Stimulated activated CD8-positive, alpha-beta memory T cell treated with anti-CD3 and anti-CD28 coated beads, Interleukin-7, amount 100 ng/mL, for 1 hour (primary cell): ENCODE measurements at places on chromosomes 7 and 10.
A peak's percentile ranks its signal among the peaks of the same experiment; 100 is the strongest.

GRCh38 chr10:23693501-23693901 is 254.6 kb downstream of the OTUD1 start:
- DNase-seq = no peak

GRCh38 chr7:19465861-19466260 is 243.0 kb downstream of the POLR1F start:
- DNase-seq = no peak

- no peak for DNase-seq
Observed at GRCh38 chr10:63703113-63703670, 182.0 kb downstream of the REEP3 start.

GRCh38 chr7:3922175-3922635 is 621.2 kb downstream of the SDK1 start:
- no peak for DNase-seq

DNA sequence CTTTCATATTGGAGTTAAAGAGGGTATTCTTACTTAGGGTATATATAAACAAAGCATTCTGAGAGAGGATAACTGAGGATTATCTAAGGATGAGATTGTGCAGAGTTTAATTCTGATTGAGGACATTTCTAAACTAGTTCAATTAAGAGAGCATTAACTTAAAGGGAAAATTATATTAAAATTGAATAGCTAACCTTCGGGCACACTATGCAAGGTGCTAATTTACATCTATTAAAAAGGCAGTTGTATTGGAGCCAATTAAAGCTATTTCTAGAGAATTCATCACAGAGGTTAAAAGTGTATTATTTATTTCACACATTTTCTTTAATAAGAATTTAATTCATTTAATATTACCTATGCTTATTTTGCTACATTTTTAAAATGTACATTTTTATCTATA is 17.0 kb upstream of the PIK3CG start:
- DNase-seq = no peak

DNA sequence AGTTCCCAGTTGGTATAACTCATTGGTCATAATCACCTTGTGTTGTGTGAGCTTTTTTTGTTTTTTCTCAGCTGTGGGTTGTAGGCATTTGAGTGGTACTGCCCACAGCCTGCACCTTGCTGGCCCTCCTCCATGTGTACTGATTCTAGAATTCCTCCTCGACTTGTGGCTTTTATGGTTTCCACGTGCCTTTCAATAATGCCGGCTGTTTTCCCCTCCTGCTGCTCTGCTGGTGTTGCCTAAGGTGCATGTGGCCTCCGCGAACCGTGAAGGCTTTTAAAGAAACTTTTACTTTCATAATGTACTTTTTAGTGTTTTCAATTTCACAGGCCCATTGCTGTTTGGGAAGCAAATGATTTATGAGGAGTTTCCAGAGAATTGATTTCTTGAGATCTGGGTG is 518.0 kb downstream of the REEP3 start:
- DNase-seq = no peak

DNA sequence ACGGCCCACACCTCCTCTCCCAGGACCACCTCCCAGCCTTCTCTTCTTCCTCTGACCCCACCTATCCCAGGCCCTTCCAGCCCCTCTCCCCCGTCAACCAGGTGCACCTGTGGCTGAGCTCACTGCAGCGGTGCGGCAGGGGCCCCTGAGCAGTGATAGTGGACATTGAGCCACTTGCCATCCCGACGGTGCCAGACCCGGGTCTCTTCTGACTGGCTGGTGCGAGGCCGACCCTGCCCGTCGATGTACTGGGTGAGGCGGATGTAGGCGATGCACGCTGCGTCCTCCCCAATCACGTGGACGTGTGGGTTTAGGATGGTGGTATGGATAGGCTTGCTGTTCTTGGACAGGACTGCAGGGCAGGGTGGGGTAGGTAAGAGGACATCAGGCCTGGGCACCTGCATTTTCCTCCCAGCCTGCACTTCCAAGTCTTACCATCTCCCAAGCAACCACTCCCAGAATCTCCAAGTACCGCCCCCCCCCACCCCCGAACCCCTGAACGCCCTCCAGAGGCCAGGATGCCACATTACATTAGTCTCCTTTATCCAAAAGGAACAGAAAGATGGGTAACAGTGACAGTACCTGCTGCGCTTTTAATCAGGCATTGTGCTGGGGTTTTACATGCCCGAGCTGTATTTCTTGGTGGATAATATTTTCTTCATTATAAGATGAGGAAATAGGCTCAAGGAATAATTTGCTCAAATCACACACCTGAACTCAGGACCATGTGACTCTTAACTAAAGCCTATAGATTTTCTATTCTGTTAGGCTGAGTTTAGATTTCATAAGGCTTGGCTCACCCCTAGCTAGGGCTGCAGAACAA is 3.7 kb upstream of the NDST2 start:
- no peak for DNase-seq

GRCh38 chr10:103828107-103828506 is 27.3 kb downstream of the SH3PXD2A start:
- no peak for DNase-seq

DNA sequence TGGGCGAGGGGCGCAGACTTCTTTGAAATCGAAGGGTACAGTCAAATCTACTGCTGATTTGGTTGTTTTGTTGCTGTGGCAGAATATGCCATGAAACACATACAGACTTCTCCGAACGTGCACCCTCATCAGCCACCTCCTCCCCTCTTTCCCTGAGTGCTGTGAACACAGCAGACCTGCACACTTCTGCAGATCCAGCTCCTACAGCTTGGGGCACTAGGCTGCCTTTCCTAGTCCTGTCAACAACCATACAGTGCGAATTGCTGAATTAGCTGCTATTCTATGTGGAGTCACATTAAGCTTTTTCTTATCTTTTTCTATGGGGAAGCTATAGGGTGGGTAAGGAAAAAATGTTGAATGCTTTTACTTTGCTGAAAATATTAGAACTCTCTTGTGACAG is 57.5 kb downstream of the COL17A1 start:
- no peak for DNase-seq

GRCh38 chr10:80464557-80465450 is 10.7 kb downstream of the TSPAN14 start:
- DNase-seq = no peak

- no peak for DNase-seq
Observed at GRCh38 chr7:64885520-64886240, 17.4 kb upstream of the ZNF273 start.

DNA sequence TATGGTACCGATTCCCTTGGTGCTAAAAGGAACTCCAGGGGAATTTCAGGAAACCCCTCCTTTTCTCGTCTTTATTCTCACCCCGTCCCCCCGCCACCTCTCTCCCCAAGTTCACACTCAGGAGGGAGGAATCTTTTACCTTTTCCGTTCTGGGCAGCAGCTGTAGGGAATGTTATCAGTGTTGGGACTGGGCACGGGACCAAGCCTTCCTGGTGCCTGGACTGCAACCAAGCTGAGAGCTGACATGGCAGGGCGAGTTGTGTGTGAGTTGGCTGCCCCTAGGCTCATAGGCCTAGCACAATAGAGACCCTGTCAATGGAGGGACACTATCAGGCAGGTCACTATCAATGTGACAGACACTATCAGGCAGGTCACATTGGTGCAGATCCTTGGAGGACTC is 121.4 kb downstream of the TCF7L2 start:
- DNase-seq = no peak

GRCh38 chr10:11893749-11894278 is 70.7 kb downstream of the PROSER2 start:
- no peak for DNase-seq

- DNase-seq = no peak
Observed at GRCh38 chr10:129580901-129581300, 113.9 kb downstream of the MGMT start.

DNA sequence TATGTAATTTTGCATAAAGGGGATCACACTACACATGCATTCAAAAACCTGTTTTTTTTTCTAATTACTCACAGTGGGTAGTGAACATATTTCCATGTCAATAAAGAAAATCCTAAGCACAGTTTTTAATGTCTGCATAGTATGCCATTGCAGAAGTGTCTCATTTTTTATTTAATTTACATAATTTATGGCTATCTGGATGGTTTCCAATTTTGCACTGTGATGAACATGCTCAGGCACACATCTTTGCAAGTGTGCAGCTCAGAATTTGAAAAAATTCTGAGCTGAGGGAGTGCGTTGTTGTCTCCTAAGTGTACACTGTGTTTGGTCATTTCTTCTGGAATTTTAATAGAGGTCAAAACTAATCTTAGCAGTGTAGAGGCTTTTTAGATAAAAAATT is 2.2 kb downstream of the NPFFR1 start:
- no peak for DNase-seq

DNA sequence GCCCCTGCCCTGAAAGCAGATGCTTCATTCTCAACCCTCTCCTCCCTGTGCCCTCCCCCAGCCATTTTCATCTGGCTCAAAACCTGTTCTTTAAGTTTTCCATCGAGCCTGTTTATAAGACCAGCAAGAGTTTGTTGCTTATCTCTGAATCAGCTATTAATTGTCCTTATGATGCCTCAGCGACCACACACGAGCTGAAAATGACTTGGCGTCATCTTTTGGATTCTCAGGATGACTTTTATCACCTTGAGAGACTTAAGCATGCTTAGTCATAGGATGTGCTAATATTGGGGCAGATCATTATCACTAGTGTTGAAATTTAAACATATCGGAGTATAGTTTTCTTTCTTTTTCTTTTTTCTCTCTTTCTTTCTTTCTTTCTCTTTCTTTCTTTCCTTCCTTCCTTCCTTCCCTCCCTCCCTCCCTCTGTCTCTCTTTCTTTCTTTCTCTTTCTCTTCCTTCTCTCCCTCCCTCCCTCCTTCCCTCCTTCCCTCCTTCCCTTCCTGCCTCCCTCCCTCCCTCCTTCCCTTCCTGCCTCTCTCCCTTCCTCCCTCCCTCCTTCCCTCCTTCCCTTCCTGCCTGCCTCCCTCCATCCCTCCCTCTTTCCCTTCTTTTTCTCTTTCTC is 184.5 kb downstream of the PHTF2 start:
- no peak for DNase-seq

- no peak for DNase-seq
Observed at GRCh38 chr7:69800495-69800894, 202.2 kb downstream of the AUTS2 start.

- DNase-seq = peak; percentile 40
Observed at GRCh38 chr10:88880282-88881076, 434 bp downstream of the STAMBPL1 start.

DNA sequence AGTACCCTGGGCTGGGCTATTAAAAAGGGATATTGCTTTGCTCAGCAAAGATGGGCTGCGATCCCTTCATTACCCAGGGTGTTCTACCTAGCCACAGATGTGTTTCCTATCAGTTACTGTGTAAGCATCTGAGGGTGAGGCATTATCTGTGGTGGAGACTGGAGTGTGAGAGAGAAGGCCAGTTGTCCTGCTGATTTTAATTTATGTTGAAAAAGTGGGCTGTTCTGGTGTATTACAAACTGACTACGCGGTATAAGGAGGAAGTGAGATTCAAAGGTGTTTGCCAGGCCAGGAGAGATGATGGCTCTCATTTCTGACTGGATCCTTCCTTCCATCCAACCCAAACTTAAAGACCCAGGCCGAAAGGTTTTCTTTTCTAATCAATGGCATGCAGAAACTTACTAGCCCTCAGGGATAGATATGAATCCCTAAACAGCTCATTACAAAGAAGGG is 7.6 kb downstream of the TCF7L2 start:
- no peak for DNase-seq

GRCh38 chr10:122298206-122298597 is 27.1 kb downstream of the BTBD16 start:
- no peak for DNase-seq

GRCh38 chr7:42746214-42746613 is 165.7 kb downstream of the C7orf25 start:
- DNase-seq = no peak

- DNase-seq = no peak
Observed at GRCh38 chr10:59234194-59234593, 57.8 kb downstream of the PHYHIPL start.

- DNase-seq = no peak
Observed at GRCh38 chr7:71350680-71351079, 218.7 kb downstream of the GALNT17 start.

DNA sequence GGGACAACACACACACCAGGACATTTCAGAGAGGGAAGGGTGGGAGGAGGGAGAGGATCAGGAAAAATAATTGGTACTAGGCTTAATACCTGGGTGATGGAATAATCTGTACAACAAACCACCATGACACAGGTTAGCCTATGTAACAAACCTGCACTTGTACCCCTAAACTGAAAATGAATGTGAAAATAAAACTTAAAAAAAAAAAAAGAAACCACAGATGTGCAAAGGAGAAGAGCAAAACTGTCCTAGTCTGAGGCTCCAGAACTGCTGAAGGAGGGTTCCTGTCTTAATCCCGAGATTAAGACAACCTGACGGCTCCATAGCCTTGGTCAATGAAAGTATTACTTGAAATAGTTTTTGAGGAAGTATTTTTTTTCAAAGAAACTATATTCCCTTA is 423.0 kb downstream of the NEBL start:
- no peak for DNase-seq

DNA sequence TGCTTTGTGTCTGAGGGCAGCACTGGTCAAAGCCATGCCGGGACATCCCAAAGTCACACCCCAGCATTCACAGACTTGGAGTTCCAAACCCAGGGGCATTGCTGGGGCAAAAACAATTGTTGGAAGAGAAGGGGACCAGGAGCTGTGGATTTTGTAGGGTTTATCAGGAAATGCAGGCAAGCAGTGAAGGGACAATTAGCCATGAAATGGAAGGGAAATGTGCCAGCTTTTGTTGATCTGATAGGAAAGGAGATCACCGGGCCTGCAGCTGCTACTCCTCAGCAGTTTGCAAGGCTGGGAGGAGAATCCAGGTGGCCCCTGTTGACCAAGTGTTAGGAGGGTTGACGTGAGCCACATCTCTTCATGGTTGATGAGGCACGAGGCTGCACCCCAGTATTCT is 2.5 kb upstream of the BRI3 start:
- no peak for DNase-seq

DNA sequence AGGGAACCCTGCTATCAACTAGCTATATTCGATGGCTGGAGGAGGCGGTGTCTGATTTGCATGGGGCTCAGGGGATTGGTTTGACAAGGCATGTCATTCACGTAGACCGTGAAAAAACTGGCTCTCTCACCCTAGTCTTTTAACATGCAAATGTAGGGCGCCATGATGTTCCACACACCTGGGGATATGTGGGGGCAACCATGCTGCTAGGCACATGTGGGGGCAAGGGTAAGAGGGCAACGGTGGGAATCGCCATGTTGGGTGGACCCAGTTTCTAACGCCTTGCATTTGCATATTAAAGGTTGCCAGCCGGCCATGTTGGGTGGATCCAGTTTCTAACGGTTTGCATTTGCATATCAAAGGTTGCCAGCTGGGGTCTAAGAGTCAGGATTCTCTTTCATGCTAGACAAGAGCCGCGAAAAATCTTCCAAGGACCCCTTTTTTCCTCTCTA is 419.2 kb upstream of the NFE2L3 start:
- DNase-seq = no peak

GRCh38 chr7:151999424-152000090 is 25.9 kb upstream of the GALNT11 start:
- DNase-seq = no peak

- DNase-seq = no peak
Observed at GRCh38 chr10:24215196-24215595, 6.3 kb downstream of the KIAA1217 start.

DNA sequence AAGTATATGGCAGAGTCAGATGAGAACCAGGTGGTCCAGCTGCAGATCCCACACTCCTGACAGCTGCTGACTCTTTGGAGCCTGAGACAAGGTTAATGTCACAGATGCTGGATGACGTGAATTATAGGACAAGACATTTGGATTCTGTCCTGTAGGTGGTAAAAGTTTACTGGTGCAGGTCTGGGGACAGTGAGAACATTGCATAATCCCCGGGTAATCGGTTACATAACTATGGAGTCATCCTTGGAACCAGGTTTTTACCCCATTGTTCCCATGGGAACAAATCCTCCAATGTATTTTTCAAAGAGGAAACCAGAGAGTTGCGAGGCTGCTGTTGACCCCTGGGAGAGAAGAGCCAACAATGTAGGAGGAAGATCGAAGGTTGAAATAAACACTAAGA is 27.5 kb upstream of the ZCCHC24 start:
- no peak for DNase-seq
